Ureter (tissue), 1 donor: ENCODE measurements at places on chromosomes 1 and 21. TPM values are rescaled to one million over a fixed set of nuclear protein-coding genes. Genes with fewer than 3 reads are reported as not detected.

DNA sequence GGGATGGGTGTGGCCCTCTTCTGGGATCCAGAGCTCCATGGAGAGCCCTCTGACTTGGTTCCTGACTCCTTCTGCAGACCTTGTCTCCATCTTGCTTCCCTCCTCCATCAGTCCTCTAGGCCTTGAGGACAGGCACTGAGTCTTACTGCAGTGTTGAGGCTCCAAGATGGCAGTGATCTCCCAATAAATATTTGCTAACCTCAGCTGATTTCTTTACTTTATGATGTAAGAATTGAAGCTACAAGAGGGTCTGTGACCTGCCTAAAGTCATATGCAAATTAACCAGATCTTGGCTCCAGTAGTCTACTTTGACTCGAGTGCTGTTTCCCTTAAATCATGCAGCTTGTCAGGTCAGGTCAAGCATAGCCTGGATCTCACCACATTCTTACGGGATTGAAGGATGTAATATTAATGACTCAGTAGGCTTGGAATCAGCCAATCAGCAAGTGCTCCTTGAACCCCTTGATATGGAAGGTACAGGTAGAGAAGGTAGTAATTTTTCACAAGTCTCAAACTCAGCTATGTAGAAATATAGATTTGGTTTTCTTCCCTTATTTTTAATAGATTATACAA is 93.0 kb downstream of the CLIC6 start:
- no peak for DNase-seq

The LCK gene
- 3.8 TPM for total RNA-seq

The ESRRG gene
- total RNA-seq = 6.8 TPM

The RRAGC gene
- 22.0 TPM for total RNA-seq

DNA sequence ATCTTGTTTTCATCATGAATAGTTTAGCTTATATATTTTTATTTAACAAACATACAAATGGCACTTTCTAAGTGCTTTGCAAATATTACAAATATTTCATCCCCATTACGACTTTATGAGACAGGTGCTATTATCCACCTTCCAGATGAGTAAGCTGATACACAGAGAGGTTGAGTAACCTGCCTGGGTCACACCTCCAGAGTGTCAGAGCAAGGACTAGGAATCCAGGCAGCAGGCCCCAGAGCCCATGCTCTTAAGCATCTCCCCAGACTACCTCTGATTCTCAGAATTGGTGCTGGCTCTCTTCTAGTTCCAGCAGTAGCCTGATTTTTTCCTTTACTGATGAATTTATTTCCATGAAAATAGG is 40.0 kb downstream of the EPHB2 start:
- no peak for DNase-seq

GRCh38 chr1:62625415-62625814 is 28.1 kb downstream of the ANGPTL3 start:
- DNase-seq = no peak

GRCh38 chr1:219374046-219374566 is 200.4 kb downstream of the LYPLAL1 start:
- DNase-seq = no peak

DNA sequence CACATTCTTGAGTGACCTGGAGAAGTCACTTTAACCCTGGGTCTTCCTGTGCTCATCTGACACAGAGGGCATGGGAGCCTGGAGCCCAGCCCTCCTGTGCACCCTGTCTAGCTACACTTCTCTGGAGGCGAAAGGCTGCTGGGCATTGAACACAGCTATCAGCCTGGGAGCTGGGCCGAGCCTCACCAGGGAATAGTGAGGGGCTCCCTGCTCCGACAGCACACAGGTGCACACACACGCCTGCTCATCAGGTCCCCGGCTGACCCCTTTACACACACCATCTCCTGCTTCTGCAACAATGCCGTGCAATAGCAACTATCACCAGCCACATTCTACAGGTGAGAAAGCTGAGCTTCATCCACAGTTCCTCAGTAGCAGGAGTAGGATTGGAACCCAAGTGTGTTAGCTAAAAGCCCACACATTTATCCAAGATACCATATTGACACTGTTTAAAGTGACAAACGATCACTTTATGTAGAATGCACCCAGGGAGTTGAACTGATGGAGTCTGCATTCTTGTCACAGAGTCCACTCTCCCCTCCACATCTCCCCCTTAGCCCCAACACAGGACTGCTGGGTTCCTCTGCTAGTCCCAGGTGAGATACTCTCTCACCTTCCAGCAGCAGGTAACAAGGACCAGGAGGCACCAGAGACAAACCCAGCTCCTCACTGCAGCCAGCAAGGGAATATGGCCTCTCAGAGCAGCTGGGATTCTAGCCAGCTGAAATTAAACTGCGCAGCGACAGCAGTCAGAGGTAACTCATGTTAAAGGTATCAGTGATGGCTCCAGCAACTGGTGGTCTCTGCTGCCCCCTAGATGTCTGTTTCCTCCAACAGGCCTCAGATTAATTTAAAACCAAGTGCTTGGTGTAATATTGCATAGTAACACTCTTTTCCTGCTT is 18.3 kb upstream of the CAPN8 start:
- peak; percentile 77 for DNase-seq

DNA sequence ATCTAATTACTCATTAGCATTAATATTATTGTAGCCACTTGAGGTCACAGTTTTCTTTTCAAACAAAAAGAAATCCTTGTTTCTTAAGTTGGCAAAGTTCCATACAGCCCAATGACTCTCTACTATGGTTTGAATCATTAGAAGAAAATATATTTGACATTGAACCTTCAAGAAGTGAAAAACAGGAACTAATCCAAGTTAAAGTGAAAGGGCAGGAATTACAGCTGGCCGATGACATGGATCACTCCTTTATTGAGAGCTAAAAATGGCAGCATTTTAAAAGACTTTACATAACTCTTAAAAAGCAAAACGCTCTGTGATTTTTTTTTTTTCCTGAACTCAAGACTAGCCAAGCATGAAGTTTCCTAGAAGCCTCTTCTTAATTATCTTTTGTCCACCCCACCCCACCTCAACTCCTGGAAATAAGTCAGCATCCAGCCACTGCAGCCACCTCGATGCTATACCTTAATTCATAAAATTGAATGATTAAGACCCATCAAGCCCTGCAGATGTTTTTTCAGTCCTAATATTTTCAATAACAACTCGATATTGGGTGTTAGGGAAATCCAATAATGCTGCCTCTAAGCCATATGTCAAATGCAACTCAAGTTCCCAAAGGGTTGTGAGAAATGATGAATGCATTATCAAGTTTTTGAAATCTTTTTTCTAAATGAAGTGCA is 323.1 kb downstream of the HHIPL2 start:
- DNase-seq = no peak

The NTNG1 gene
- 9.9 TPM for total RNA-seq

DNA sequence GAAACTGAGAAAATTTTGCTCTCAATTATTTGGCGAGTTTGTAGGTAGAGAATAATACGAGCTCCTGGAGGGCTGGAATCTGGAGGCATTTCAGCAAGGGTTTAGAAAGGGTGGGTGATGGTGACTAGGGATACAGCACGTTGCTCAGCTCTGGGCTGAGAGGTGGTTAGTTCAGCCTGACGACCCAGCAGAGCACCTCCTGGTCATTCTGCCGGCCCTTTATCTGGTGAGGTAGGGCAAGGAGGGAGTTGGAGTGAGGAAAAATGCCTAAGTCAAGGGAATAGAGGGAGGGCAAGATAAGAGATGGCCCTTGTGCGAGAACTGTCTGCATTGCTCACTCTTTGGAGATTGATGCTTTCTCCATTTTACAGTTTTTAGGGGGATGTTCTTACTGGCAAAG is 19.1 kb downstream of the GALNT2 start:
- no peak for DNase-seq

DNA sequence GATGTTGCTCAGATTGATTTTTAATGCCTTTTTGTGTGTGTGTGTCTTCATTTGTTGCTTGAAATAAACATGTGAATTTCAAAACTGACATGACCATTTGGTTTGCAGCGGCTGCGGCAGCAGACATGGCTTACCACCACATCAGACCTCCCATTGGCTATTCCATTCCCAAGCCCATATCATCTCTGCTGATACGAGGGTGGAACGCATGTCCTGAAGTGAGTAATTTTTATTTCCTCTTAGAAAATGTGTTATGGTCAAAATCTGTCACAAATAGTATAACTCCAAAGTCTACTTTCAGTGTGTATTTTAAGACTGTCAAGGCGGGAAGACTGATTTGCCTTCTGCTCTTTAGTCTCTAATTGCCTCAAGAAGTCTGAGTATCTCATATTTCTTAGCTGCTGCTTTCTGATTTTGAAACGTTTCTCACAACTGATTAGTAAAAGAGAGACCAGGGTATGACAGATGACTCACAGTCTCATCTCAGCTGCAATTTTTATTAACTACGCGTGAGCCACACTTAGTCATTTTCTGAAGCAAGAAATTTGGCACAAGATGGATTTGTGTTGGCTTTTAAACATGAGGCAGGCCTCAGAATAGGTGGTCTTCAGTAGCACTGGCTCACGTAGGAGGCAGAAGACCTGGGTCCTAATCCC is 49.0 kb downstream of the LRRC53 start:
- no peak for DNase-seq

The PIK3R3 gene
- 55.8 TPM for total RNA-seq

The PTPRC gene
- total RNA-seq = 35.1 TPM

DNA sequence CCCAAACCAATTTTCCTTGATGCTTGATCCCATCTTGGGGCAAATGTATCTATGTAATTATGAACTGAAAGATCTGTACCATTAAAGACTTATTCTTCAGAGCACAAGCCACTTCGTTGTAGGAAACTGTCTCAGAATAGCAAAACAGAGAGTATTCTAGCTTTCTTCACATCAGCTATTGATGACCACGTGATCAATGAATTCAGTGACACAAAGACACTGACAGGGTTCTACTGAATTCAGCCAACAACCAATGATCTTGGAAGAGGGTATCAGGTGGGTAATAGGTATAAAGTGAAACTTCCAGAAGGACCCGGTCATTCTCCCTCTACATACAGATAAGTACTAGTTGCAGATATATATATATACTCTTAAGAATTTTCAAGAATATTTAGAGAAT is 33.8 kb upstream of the SERTAD4 start:
- no peak for DNase-seq

The TMOD4 gene
- total RNA-seq = 2.0 TPM

DNA sequence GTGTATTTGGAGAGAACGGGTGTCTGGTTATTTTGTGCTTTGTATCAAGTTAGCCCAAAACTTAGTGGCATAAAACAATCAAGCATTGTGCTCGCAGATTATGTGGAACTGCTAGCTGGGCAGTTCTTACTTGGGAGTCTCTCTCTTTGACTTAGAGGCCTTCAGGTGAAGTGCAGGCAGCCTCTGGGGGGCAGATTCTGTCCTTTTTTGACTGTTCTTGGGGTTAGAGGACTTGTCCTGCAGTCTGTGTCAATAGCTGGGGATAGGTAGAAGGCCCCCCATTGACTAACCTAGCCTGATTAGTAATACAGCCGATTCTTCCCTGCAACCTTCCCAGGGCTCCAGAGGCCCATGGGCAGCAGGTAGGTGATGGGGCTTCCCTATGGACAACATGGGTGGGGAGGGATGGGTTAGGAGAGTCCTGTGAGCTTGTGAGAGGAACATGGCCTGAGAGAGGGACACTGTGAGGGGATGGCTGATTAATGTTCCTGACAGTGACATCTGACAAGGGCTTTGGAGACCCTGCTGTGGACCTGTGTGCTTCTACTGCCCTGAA is 37.2 kb upstream of the ACOT11 start:
- no peak for DNase-seq

DNA sequence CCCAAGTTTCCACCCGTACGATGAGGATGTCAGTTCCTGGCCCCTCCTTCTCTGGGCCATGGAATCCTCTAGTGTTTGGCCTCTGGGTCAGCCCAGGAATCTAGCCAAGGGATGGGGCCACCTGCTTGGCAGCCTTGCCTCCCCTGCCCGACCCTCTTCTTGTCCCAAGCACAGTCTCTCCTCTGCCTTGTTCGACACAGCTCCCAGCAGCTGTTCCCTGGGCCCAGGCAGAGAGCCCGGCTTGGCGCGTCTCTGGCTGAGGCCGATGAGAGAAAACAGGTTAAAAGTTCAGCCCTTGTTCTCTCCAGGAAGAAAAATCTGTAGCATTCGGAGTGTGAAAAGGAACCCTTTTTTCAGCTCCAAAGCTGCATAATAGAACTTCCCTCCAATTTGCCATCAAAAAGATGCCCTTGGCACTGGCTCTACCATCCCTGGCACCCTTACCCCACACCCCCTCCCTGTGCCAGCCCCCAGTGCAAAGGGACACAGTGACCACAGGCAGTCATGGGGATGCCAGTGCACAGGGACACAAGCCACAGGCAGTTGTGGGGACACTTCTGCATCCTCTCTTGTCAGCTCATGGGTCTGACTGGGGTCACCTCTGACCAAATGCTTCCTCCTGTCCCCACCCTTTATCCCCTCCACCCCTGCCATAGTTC is 68.4 kb downstream of the EPHB2 start:
- DNase-seq = no peak

The PTPN22 gene
- 5.2 TPM for total RNA-seq

GRCh38 chr1:145990249-145990855 is 6.0 kb downstream of the TXNIP start:
- no peak for DNase-seq

The OLIG2 gene
- total RNA-seq = not detected

DNA sequence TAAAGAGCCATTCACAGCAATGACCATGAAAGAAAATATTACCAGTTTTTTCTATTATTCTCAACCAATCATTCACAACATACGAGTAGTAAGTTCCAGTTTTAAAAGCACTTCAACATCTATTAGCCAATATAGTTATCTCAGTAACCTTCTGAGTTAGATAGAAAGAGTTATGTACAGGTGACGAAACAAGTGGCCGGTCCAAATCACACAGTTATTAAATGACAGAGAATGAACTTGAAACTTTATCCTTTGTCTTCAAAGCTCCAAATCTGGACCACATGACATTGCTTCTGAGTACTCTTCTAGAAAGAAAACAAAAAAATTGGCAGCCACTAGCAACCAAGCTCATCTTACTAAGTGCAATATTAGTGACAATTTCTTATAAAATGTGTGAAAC is 393.8 kb downstream of the OMA1 start:
- no peak for DNase-seq

DNA sequence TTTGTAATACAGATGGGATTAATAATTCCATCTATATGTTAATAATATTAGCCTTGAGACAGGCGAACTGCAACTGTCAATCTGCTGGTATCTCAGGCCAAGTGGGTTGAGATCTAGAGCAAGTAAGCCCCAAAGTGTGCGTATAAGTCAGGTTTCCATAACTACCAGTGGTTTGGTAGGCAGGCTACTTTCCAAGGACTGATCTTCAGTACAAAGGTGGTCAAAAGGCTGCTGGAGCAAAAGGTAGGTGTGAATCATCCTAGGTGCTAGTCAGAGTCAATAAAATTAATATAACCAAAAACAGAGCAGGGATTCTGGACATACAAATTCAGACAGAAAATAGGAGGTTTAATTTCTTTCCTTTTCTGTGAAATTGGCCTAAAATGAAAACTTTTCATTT is 328.0 kb downstream of the TGFB2 start:
- no peak for DNase-seq

The RASAL2 gene
- 26.0 TPM for total RNA-seq

GRCh38 chr1:152774875-152775274 is at the start of gene LCE1F:
Gene LCE1F (plus strand): TSS chr1:152775140. CDS start chr1:152776372, 1,232 bp downstream.
- DNase-seq = no peak

The WDR64 gene
- not detected for total RNA-seq

GRCh38 chr1:185158800-185159199 is 1.8 kb downstream of the SWT1 start:
- no peak for DNase-seq
